ENCODE measurements at places on chromosomes 7 and 10.

GRCh38 chr10:103852856-103853255 is 2.5 kb downstream of the SH3PXD2A start:
- no peak for DNase-seq

DNA sequence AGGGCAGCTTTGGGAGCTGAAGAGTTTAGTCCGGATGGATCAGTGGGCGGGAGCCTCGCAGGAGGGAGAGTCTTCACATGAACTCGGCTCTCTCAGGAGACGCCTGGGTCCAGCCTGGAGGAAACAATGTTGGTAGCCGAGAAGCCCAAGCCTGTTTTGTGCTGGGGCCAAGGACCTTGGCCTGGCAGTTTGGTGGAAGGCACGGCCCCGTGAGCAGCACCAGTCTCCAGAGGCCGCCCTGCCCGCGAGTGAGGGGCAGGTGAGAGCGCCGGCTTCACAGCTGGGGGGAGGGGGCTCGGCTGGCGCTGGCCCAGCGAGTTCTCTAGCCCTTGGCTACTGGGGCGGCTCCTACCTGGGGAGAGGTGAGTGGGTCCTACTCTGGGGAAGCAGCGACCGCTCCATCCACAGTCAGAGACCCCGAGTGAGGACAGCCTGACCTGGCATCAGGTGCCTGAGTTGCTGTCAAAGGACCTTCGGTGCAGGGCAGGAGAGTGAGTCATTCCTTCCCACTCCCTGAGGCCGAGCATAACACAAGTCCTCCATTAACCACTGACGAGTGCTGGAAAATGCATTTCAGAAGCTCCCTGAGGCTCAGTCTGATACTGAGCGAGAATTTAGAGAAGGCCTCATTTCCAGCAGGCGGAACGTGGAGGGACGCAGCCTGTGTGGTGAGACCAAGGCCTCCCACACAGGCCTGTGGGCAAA is 89.3 kb upstream of the DIP2C start:
- DNase-seq: no peak

DNA sequence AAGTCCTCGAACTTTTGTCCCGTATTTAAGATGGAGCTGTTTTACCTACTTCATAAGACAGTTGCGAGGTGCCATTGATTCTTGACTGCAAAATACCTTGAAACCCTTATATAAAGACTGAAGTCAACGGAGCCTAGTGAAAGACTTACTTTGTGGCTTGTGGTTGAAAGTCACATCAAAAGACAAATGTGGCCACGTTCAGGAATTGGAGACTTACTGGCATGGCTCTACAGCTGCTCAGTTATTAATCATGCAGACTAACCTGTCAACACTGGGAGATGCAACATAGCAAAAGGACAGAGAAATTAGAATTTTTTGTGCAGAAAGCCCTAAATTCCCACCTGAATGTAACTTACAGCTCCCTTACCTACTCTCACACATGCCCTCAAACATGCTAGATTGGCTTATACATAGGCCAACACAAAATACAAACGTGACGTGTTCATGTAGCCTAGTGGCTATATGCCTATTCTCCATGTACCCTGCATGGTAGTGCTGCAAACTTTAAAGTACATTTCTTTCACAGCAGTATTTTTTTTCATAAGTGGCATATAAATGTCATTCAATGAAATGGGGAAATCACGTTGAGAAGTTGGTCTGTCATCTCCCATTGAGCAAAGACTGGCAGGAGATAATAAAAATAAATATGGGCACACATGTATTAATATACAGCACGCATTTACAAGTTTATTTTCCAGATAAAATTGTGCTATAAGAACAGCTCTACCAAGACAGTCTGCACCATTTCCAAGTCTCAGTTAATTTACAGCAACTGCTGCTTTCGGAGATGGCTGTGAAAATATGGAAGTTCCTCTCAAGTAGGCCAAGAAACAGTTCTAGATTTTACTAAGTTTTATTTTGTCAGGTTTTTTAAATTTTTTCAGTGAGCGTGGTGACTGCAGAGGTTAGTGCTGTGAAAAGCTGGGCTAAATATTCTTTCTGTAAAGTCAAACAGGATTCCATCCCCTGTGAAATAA is 170.4 kb upstream of the C7orf33 start:
- DNase-seq: no peak

GRCh38 chr10:30445711-30446110 is 11.7 kb downstream of the MAP3K8 start:
- DNase-seq: no peak

DNA sequence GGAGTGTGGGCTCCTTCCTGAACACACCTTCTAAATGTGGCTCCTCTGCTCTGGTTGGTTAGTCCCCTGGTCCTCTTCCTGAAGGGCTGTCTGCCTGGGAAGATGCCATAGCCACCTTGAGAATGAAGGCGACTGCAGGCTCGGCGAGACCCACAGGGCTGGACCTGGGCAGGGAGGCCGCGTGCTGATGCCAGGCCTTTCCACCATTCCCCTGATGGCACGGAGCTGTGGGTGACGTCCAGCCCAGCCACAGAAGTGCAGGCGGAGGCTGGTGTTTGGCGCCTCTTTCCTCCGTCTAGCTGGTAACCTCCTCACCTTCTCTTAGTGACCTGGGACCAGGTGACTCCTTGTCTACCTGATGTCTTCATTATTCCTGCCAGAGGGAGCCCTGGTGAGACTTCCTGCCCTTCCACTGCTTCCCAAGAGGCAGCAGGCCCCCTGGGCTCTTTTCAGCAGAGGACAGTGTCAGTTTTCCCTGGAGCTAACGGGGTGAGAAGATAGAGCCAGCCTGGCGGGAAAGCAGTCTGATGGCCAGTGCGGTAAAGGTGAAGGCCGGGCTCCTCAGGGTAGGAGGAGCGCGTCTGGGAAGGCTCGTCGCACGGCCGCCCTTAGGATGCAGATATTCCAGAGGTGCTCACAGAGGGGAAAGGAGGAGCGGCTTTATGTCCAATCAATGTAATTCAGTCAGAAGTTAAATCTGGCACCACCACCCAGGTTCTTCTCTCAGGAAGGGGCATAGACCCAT is 34.9 kb downstream of the GBX1 start:
- no peak for DNase-seq

- DNase-seq: no peak
Observed at GRCh38 chr10:58070956-58071355, 196.7 kb downstream of the IPMK start.

DNA sequence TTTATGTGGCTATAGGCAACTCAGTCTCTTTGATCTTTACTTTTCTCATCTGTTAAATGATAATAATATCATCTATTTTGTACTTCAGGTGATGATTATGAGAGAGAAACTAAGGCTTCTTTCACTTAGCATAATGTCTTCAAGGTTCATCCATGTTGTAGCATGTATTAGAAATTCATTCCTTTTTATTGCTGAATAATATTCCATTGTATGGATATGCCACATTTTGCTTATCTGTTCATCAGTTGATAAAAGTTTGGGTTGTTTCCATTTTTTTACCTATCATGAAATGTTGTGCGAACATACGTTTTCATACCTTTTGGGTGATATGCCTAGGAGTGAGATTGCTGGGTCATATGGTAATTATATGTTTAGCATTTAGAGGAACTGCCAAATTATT is 7.2 kb upstream of the CDK13 start:
- no peak for DNase-seq

DNA sequence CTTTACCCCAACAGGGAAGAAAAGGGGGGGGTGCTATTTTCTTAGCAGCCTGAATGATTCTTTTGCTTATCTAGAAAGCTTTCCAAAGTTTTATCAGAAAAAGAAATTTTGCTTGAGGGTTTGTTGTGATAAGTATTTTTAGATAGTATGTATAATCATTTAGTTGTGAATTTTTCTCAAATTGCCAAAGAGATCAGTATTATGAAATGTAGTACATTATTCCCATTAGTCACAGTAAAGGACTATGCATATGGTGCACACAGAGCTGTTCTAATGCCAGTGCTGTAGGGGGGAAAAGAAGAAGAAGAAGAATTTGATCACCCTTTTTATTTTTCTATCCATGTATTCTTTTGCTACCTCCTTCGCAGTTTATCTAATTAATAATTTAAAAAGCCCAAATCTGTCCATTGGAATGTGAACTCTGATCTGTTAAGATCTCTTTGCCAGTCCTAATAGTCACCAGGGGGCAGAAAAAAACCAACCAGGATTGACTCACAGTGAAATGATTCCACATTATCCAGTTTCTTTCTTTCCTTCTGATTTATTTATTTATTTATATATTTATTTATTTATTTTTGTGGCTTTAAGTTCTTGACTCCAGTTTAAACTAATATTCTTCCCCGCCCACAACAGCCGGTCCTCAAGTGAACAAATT is 4.7 kb downstream of the RBM20 start:
- no peak for DNase-seq

DNA sequence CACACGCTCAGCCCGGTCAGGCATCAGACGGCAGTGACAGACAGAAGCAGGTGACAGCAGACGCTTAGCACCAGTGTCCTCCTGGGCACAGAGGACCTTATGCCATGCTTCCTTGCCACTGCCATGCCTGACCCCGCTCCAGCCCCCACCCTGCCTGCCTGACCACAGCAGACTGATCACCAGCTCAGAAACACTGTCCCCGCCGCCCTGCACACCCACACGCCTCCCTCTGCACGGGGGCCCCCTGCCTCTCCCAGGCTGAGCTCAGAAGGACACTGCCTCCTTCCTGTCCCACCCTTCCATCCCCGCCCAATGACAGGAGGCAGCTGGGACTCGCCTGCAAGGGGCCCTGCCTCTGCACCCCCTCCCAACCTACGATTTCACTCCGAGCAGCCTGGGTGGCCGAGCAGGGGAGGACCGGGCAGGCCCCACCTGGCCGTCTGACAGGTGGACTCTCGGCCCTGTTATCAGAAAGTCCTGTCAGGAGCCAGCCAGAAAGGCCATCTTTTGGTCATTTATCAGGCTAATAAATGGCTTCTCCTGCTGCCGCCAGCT is 183.4 kb downstream of the ELFN1 start:
- no peak for DNase-seq

GRCh38 chr7:147570390-147570789 is 1020.2 kb upstream of the C7orf33 start:
- no peak for DNase-seq

DNA sequence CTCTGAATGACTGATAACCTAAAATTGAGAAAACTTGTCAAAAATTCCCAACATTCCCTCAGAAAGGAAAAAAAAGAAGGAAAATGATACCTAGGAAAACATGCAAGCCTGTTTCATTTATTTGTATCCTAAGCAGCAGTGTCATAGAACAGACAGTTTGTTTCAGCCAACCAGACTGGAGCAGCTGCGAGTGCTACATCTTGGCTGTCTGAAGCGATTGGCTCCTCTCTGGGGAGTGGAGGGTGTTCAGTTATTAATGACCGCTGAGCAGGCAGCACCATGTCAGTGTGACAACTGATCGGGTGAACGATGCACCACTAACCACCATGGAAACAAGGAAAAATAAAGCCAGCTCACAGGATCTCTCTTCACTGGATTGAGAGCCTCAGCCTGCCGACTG is at the start of gene LRRN3:
LRRN3 (plus strand) TSS at position 282 of the 400 bp plus-strand sequence. CDS start 31,646 bp downstream, outside the sequence.
- no peak for DNase-seq

DNA sequence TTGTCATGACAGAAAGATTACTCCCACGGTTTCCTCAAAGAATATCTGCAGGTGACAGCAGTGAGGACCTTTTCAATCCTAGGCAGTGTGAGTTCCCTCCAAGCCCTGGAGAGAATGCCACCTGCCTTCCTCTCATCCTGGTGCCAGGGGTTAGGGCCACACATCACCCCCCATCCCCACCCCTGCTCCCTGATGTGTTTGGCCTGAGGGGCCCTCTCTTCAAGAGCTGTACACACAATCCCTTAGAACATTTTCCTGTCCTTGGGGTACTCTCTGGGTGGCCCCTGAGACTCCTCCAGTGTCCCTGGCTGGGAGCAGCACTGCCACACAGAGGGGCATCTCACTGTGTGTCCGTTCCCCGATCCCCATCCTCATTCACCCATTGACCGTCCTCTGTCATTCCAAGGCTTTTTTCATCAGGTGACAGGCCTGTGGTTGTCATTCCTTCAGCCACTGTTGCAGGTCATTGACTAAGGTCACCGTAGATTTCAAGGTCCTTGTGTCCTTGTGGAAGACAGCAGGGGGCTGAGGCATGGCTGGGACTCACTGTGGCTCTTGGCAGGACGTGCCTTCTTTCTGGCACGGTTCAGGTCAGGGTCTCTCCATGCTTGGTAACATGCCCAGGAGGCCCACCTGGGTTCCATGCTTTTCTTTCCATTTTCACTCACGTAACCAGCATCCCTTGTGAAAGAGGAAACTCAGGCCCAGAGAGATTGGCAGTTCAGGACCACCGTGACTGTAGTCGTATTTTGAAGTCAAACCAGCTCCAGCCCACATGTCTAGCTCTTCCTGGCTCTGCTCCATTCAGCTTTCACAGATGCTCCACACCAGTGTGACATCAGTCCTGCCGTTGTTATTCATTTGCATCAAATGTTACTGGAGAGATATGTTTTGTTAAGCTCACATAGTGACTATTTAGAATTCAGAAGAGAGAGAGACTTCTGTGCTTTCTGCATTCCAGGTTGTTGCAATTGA is 26.8 kb upstream of the BTBD16 start:
- DNase-seq: no peak

DNA sequence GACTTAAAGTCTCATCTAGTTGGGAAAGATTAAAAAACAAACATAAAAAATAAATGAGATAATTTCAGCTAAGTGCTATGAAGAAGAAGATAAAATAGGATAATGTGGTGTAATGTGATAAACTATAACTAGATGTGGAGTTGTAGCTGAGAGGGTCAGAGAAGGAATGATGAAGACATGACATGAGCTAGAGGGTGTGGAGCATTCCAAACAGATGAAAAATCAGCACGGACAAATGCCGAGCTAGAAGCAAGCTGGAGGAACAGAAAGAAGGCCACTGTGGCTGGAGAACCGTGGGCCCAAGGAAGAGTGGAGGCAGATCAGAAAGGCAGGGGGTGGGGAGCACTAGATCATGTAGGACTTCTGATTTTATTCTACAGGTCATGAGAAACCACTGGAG is 70.6 kb downstream of the CDK6 start:
- DNase-seq: no peak

Measured in T-helper 17 cell (primary cell).